GM23338 (cell line): ENCODE measurements at places on chromosomes 16 and 17. TPM values are rescaled to one million over a fixed set of nuclear protein-coding genes. Genes with fewer than 3 reads are reported as not detected.

TBC1D3I gene
- 0.11 TPM in 1 of 2 replicates, not detected in the other for polyA plus RNA-seq

STH gene
- polyA plus RNA-seq = 0.55 TPM in 1 of 2 replicates, not detected in the other

KCNJ12 gene
- polyA plus RNA-seq = 0.42 and 0.61 TPM in 2 replicates

HSD11B2 gene
- polyA plus RNA-seq = 14.8 and 16.6 TPM in 2 replicates

KRT24 gene
- polyA plus RNA-seq = not detected in 2 replicates

SNAI3 gene
- 10.0 and 10.3 TPM in 2 replicates for polyA plus RNA-seq

NDUFB10 gene
- 495 and 527 TPM in 2 replicates for polyA plus RNA-seq

KRT33A gene
- not detected in 2 replicates for polyA plus RNA-seq

KRT34 gene
- not detected in 2 replicates for polyA plus RNA-seq

PLCG2 gene
- 1.4 and 2.4 TPM in 2 replicates for polyA plus RNA-seq

ALOXE3 gene
- polyA plus RNA-seq = 0.27 TPM in 1 of 2 replicates, not detected in the other

MT4 gene
- polyA plus RNA-seq = not detected in 2 replicates

DDX19B gene
- polyA plus RNA-seq = 38.8 and 42.2 TPM in 2 replicates

G6PC1 gene
- not detected in 2 replicates for polyA plus RNA-seq

TMEM132E gene
- polyA plus RNA-seq = 0.03 and 0.16 TPM in 2 replicates

MMP15 gene
- 10.9 and 11.5 TPM in 2 replicates for polyA plus RNA-seq

GNG13 gene
- 0.29 and 0.30 TPM in 2 replicates for polyA plus RNA-seq

SLC52A1 gene
- 0.21 and 0.50 TPM in 2 replicates for polyA plus RNA-seq

LGALS9B gene
- polyA plus RNA-seq = not detected in 2 replicates

STX1B gene
- 1.7 and 2.5 TPM in 2 replicates for polyA plus RNA-seq

TPSD1 gene
- not detected in 2 replicates for polyA plus RNA-seq

C17orf67 gene
- 2.7 and 3.7 TPM in 2 replicates for polyA plus RNA-seq

CCL4L2 gene
- polyA plus RNA-seq = not detected in 2 replicates

MAPT gene
- 2.1 and 2.8 TPM in 2 replicates for polyA plus RNA-seq

ST6GALNAC2 gene
- polyA plus RNA-seq = not detected in 2 replicates

HASPIN gene
- polyA plus RNA-seq = 5.8 and 6.1 TPM in 2 replicates

KRTAP4-6 gene
- not detected in 2 replicates for polyA plus RNA-seq

SDK2 gene
- 0.74 and 0.99 TPM in 2 replicates for polyA plus RNA-seq

CCT6B gene
- polyA plus RNA-seq = 1.1 and 1.3 TPM in 2 replicates

SEPTIN1 gene
- polyA plus RNA-seq = 3.3 and 3.9 TPM in 2 replicates

RHOT1 gene
- polyA plus RNA-seq = 38.8 and 40.8 TPM in 2 replicates

CCL4 gene
- polyA plus RNA-seq = not detected in 2 replicates

COG1 gene
- polyA plus RNA-seq = 25.5 and 26.1 TPM in 2 replicates

TMEM204 gene
- 0.21 and 0.23 TPM in 2 replicates for polyA plus RNA-seq

C16orf92 gene
- 0.34 and 0.56 TPM in 2 replicates for polyA plus RNA-seq

TNFSF12 gene
- polyA plus RNA-seq = 3.5 and 5.1 TPM in 2 replicates

ZSCAN10 gene
- 217 and 220 TPM in 2 replicates for polyA plus RNA-seq

TBX4 gene
- polyA plus RNA-seq = not detected in 2 replicates

HLF gene
- 0.07 TPM in 1 of 2 replicates, not detected in the other for polyA plus RNA-seq

ZNF423 gene
- polyA plus RNA-seq = 14.9 and 15.2 TPM in 2 replicates

SSTR5 gene
- 0.60 TPM in 1 of 2 replicates, not detected in the other for polyA plus RNA-seq

TBC1D3C gene
- not detected in 2 replicates for polyA plus RNA-seq

ABCC12 gene
- polyA plus RNA-seq = not detected in 2 replicates

GINS2 gene
- polyA plus RNA-seq = 42.0 and 44.4 TPM in 2 replicates

KRT13 gene
- polyA plus RNA-seq = not detected in 2 replicates

ZNF594 gene
- polyA plus RNA-seq = 5.3 and 7.0 TPM in 2 replicates

KRTAP17-1 gene
- polyA plus RNA-seq = not detected in 2 replicates

CLEC10A gene
- polyA plus RNA-seq = not detected in 2 replicates

ADAD2 gene
- 1.1 and 1.6 TPM in 2 replicates for polyA plus RNA-seq

VPS25 gene
- polyA plus RNA-seq = 93.5 and 105 TPM in 2 replicates

FA2H gene
- polyA plus RNA-seq = 3.8 and 5.7 TPM in 2 replicates

KAT2A gene
- polyA plus RNA-seq = 13.9 and 16.4 TPM in 2 replicates

MAPK8IP3 gene
- 10.7 and 11.3 TPM in 2 replicates for polyA plus RNA-seq

CCDC40 gene
- polyA plus RNA-seq = 6.7 and 7.6 TPM in 2 replicates

TOX3 gene
- polyA plus RNA-seq = 9.8 TPM in 2 replicates
